ENCODE measurements at places on chromosomes 3 and 15.
A peak's percentile ranks its signal among the peaks of the same experiment; 100 is the strongest.

DNA sequence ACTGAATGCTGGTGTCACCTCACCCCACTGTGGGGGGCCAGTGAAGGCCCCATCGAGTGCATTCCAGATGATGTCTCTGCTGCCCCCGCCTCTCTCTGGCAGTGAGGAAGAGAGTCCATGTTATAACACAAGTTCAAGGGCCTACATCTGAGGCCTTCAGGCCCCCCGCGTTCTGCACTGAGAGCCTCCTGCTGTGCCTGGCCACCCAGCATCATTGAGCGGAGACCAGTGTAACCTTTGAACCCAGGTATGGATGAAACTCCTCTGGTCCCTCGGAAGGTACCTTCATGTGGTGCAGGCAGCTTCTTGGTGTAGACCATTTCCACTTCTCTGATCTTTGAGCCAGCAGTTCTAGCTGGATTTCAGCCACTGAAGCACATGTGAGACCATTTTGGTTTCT, 324.9 kb downstream of the OCA2 start:
- DNase-seq, result no peak

DNA sequence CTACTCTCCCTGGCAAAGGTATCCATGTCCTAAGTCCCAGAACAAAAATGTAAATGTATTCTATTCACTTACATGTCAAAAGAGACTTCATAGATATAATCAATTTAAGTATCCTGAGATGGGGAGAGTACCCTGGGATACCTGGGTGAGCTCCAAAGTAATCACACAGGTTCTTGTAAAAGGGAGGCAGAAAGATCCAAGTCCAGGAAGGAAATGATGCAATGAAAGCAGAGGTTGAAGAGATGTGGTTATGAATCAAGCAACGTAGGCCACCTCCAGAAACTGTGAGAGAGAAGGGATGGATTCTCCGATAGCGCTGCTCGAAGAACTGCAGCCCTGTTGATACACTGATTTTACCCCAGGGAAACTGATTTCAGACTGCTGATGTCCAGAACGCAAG, 93.9 kb upstream of the VGLL3 start:
- DNase-seq, result no peak

- DNase-seq, result no peak
Observed at GRCh38 chr3:185661772-185662171, 75.7 kb downstream of the SENP2 start.

GRCh38 chr3:58441514-58442450, 8.2 kb upstream of the PDHB start:
- DNase-seq, result no peak

- DNase-seq, result peak; percentile 65
Observed at GRCh38 chr3:159852821-159853505, 135.7 kb upstream of the IL12A start.

DNA sequence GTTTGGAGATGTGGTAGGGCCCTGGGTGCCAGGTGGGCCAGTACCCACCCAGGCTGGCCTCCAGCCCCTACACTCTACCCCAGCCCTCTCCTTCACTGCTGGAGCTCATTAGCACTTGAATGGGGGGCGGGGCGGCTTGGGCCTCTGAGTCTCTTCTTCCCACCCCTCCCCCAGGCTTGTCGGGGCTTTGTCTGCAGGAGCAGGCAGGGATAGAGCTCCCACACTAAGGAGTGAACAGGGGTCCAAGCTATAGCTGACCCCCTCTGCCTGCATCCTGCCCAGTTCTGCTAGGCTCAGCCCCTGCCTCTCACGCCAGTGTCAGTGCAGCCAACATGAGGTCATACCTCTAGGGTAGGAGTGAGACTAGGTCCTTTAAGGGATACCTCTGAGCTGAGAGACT, 5.2 kb downstream of the GNAI2 start:
- peak; percentile 66 for DNase-seq

GRCh38 chr3:67517781-67518180, 136.6 kb downstream of the SUCLG2 start:
- DNase-seq, result no peak

- DNase-seq, result peak; percentile 49
Observed at GRCh38 chr15:61200626-61201025, 28.5 kb downstream of the RORA start.

DNA sequence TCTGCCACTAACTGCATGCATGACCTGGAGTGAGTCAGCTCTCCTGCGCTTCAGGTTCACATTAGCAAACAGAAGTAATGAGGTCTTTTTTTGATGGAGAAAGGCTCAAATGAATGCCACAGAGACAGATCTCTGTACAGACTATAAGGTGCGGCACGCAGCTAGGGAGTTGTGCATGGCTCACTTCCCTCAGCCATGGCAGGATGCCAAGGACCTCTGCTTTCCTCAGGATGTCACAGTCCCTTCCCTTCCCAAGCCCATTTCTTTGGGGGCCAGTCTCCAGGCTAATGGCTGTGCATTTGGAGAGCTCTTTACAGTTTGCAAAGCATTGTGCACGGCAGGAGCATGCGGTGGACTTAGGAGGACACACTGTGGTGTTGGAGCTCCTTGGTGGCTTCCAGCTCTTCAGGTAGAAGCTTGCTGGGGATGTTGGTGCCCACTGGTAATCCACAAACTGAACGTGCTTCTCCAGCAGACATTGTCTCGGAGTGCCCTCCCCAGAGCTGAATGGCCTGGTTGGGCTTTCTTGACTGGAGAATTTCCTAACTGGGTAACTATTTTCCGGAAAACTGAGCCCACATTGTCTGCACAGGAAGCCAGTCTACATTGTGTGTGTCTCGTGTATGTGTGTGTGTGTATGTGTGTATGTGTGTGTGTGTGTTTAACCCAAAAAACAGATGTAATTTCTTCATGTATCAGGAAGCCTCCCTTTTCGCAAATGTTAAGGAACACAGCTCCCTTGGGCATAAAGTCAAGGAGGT, 172.5 kb upstream of the TLE3 start:
- DNase-seq, result no peak

- DNase-seq, result peak; percentile 67
Observed at GRCh38 chr3:94359996-94360395, 297.1 kb downstream of the NSUN3 start.

- DNase-seq, result no peak
Observed at GRCh38 chr3:116423945-116424344, 21.3 kb downstream of the LSAMP start.

GRCh38 chr15:52370010-52370409, 74.4 kb upstream of the MYO5C start:
- no peak for DNase-seq

GRCh38 chr3:157376603-157377300, 59.9 kb upstream of the PTX3 start:
- peak; percentile 34 for DNase-seq
